ENCODE measurements at places on chromosomes 2 and 18. TPM values are rescaled to one million over a fixed set of nuclear protein-coding genes. Genes with fewer than 3 reads are reported as not detected.

- DNase-seq, result peak; percentile 52
These were observed 134.8 kb upstream of the HDAC4 start for GRCh38 chr2:239535413-239536144.

GRCh38 chr2:177771191-177771590, 301.4 kb downstream of the PDE11A start:
- DNase-seq, result no peak

The PSMA8 gene
- not detected for polyA plus RNA-seq

DNA sequence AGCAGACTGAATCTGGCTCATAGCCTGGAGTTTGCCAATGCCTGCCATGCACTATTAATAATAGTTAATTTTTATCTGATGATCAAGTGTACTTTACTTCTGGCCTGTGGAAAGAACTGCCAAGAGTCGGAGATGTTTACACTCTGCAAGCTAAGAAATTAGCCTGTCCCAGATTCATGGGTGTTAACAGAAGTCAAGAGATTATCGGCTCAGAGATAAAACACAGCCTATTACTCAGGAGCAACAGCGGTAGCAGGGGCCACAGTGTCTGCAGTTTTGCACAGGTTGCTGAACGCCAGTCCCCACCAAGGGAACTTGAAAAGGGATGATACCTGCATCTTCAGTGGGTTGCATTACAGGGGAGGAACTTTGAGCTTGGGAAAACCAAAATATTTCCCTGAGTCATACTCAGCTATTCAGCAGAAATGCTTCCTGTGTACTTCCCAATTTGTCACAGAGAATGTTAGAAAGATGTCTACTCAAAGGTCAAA, 4.3 kb upstream of the ADI1 start:
- DNase-seq, result peak; percentile 60

The PSD4 gene
- 18.2 TPM for polyA plus RNA-seq

- DNase-seq, result peak; percentile 86
These were observed 91.1 kb downstream of the DTNB start for GRCh38 chr2:25582077-25582830.

- no peak for DNase-seq
These were observed 19.0 kb upstream of the FAM178B start for GRCh38 chr2:97005353-97005752.

GRCh38 chr2:201358684-201359083, 1.5 kb upstream of the FLACC1 start:
- DNase-seq, result no peak

The ACKR3 gene
- polyA plus RNA-seq, result 4.6 TPM

DNA sequence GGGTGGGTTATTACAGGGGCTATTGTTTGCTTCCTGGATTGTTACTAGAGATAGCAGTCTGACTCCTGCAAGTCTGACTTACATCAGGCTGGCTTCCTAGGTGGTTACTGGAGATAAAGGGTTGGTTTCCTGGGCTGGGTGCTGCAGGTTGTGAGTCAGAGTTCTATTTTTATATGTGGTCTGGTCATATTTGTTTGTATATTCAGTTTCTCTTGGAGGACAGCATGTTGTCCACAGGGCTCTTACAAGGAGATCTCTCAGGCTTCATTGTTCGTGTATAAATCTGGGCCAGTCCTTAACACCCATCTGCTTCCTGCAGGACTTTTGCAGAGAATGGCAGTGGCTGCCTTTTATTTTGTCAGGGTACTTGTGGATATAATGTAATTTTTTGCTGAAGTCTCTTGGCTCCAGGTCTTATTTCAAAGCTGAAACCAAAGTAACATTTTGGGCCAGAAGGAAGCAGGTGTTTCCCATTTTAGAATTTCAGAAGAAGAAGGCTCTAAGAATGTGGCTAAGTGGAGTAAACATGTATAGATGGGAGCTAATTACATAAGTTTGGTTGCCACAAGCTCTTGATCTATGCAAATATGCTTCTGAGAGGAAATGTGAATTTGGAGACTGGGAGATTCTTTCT, 65.9 kb upstream of the SLC16A14 start:
- no peak for DNase-seq

- DNase-seq, result no peak
These were observed 214.0 kb downstream of the SS18 start for GRCh38 chr18:25876330-25876948.

DNA sequence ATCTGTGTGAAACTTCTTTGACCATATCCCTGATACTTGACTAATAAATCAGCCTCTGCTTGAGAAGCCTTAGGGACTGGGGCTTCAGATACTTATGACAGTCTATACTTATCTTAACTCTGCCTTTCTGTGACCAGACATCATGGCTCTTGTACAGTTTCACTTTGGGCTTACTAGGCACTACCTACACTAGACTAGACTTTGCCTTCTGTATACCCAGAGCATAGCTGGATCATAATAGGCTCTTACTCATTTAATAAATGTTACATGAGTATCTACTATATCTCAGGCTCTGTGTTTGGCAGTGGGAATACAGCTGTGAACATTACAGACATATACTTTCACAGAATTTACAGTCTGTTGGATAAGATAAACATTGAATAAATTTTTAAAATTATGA, 9.0 kb downstream of the UGP2 start:
- DNase-seq, result no peak

DNA sequence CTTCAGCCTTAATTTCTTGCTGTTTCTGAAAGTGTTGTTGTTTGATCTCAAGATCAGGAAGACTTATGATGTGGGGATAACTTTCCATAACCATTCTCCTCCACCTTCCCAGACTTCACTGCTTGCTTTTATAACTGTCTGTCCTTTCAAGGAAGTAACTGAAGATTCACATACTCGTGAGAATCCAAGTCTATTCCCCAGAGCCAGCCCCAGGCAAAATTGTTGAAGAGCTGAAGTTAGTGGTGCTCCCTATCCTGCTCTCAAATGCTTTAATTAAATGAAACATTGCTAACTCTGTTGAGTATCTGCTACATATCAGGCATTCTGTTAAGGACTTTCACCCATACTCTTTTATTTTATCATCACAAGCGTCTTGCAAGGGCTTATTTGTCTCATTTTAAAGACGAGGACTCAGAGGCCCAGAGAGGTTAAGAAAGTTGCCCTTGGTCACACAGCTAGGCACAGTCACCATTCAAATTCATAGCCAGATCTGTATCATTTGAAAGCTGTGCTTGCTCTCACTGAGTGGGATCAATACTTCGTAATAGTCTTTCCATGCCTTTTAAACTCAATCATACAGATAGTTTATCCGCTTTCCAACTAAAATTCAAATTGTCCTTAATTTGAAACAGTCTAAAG, 189.8 kb upstream of the TCF4 start:
- DNase-seq, result no peak

- no peak for DNase-seq
These were observed 1.9 kb downstream of the ANXA4 start for GRCh38 chr2:69743847-69744264.

DNA sequence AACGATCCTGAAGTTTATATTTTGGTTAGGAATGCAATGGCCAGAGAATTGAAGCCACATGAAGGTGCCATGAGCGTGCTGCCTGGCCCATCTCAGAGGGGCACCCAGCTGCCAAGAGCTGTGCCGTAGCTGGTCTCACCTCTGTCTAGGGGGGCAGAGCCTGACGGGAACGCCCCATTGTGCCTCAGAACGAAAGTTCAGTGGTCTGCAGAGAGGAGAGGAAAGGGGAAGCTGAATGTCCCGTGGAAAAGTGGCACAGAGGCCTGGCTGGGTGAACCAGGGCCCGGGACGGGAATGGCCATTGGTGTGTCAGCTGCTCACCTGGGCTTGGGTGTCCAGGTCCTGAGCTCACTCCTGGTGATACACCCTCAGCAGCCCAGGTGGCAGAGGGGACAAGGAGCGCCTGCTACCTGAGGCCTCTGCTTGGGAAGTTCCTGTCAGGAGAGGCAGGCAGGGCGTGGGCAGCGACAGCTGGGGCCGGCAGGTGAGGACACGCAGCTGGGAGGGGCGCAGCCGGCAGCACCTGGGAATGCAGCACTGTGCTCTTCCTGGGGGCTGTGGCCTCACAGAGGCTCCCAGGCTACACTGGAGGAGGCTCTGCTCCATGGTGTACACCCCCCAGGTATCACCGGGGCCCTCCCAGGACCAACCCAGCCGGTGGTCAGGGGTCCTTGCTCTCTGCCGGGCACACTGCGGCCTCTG, 67.3 kb downstream of the PARD6G start:
- DNase-seq, result no peak

The HOXD13 gene
- polyA plus RNA-seq, result not detected
